COR-L47 (cell line): ENCODE measurements at places on chromosomes 5 and 9.

- peak; percentile 48 for DNase-seq
Observed at GRCh38 chr9:2016408-2017330, 1.5 kb downstream of the SMARCA2 start.

GRCh38 chr5:126198531-126198930 lies 224.7 kb upstream of the GRAMD2B start:
- DNase-seq: peak; percentile 83

GRCh38 chr9:136045595-136046553 lies 49.2 kb downstream of the NACC2 start:
- no peak for DNase-seq

DNA sequence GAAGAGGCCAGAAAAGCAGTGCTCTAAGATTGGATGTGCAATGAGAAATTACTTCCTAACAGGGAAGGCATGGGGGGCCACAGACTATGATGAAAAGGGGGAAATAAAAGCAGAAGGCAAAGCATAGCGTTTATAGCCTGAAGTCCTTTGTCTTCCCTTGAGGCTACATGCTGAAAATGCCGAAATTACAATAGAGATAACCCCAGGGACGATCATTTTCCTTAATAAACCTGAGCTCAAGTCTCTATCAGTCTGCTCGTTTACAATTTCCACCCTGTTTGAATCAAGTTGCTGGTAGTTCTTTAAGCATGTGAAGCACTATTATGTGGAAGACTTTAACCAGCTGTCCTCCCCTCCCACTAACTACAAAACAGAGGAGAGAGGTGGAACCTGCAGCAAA lies 60.4 kb downstream of the FREM1 start:
- no peak for DNase-seq

- DNase-seq: no peak
Observed at GRCh38 chr5:579746-580366, 32.3 kb upstream of the CEP72 start.

DNA sequence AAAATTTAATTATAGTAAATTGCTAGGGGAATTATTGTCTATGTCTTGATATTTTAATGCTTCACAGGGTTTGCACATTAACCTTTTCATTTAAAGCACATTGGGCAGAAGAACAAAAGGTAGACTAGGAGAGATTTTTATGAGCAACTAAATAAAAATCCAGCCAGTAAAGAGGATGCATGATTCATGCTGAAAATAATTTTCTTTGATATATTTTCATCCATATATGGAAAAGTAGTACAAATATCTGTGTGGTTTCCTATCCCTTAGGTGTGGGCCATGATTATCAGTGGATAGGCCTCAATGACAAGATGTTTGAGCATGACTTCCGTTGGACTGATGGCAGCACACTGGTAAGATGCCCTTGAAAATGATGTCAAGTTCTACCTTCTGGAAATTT lies 83.1 kb downstream of the VCAN start:
- DNase-seq: no peak
